ENCODE measurements at places on chromosomes 12 and 14.

DNA sequence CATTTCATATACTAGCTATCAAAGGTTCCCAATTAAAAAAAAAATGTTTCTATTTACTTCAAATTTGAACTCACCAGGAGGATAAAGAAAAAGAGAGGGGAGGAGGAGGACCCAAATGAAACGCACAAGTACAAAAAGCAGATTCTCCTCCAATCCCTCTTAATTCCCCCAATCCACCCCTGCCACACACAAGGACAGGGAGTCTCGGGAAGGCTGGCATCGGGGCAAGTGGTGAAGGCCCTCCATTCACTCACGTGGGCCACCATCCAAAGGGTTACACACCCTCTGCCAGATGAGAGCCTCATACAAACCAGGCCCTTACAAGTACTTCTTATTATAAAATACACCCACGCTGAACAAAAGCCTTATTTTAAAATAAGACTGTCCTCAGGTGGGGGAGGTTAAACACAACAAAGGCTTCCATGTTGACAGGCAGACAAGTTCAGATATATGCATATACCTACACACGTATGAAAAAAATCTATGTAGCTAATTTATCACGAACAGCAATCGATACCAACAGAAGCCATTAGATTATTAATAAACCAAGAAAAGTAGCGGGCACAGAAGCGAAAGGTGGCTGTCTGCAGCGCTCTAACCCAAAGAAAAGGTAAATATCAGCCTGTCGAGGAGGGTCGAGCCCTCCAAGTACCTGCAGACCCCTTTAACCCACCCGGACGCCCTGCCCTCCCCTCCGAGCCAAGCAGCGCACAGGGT lies 1.5 kb downstream of the ATP2B1 start:
- no peak for DNase-seq

GRCh38 chr12:57491393-57492280 lies 3.8 kb downstream of the MARS1 start:
- no peak for DNase-seq

DNA sequence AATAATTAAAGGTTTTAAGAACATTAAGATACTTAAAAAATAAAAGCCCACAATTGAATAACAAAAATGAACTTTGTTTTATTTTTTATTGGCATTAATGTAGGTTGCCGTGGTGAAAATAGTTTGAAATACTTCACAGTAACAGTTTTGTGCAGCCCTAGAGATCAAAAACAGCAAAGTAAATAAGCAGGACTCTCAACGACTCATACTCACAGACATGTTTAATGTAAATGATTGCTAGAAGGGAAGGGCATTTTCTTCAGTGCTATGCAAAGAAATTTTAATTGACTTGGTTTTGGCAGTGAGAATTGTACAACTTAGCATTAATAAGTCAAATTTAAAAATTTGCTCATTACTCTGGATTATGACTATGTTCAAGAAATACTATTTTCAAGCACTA lies 16.0 kb downstream of the TRMT5 start:
- DNase-seq = no peak

DNA sequence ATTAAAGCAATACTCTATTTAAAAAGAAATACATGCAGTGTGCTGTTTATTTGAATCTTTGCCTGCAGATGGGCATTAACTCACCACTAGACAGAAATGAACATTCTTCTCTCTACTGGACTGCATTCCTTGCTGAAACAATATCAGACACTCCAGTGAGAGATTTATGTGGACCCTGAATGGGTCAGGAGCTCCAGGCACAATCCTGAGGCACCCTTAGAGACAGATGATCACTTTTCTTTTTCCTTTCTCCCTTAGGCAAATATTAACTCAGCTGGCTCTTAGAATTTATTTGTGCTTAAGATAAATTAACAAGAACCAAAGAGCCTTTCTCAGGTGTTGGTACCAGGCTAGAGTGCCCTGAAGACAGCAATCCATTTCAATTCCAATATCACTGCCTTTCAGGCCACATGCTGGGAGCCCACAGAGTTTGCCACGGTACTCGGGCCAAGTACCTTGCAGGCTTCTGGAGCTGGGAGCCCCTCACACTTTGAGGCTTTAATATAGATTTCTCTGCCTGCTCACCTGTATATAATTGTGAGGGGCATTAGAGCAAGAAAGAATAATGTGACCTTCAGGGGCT lies 173.0 kb downstream of the EMP1 start:
- DNase-seq = no peak

GRCh38 chr12:4482936-4483335 lies 37.3 kb upstream of the FGF6 start:
- no peak for DNase-seq

- no peak for DNase-seq
Measured at GRCh38 chr14:67485501-67486095, 2.9 kb downstream of the TMEM229B start.

DNA sequence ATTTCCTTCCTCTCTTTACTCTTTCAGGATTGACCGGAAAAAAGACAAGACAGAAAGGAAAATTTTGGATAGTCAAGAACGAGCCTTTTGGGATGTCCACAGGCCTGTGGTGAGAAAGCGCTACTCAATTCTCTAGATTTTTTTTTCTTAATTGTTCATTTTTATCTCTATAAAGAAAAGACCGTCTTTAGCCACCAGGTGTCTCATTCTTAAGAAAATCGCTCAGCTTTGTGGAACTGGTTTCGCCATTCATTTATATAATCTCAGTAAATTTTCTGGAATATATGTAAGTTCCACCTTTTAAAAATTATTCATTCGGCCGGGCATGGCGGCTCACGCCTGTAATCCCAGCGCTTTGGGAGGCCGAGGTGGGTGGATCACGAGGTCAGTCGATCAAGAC lies 421.1 kb downstream of the DPF3 start:
- no peak for DNase-seq

DNA sequence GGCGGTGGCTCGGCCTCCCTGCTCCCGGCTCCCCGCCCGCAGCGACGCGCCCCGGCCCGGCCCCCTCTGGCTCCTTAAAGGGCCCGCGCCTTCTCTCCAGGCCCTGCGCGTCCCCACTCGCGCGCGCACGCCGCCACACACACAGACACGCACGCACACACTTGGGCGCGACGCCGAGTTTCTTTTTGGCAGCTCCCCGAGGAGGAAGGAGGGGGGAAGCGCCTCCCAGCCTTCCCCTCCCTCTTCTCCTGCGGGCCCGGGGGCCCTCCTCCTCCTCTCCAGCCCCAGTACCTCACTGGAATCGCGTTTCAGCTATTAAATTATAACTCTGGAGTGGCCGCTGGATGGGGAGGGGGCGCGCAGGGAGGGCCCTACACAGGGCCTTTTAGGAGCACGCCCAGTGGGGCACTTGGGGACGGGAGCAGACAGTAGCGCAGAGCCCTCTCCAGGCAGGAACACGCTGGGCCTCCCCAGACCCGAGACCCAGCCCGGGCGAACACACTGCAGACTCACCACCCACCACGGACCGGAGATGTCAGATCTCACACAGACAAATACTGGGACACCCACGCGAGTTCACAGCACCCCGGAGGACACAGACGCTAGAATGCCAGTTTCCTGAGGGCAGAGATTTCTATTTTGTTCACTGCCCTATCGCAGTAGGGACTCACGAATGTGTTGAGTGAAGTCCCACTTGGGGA lies 411 bp upstream of the NCOR2 start:
- DNase-seq = peak; percentile 79

GRCh38 chr14:56686416-56686815 lies 106.8 kb downstream of the TMEM260 start:
- DNase-seq = no peak
